ENCODE measurements at places on chromosomes 4 and X.

GRCh38 chrX:78106651-78106986, 2.6 kb downstream of the PGK1 start:
- DNase-seq = no peak

DNA sequence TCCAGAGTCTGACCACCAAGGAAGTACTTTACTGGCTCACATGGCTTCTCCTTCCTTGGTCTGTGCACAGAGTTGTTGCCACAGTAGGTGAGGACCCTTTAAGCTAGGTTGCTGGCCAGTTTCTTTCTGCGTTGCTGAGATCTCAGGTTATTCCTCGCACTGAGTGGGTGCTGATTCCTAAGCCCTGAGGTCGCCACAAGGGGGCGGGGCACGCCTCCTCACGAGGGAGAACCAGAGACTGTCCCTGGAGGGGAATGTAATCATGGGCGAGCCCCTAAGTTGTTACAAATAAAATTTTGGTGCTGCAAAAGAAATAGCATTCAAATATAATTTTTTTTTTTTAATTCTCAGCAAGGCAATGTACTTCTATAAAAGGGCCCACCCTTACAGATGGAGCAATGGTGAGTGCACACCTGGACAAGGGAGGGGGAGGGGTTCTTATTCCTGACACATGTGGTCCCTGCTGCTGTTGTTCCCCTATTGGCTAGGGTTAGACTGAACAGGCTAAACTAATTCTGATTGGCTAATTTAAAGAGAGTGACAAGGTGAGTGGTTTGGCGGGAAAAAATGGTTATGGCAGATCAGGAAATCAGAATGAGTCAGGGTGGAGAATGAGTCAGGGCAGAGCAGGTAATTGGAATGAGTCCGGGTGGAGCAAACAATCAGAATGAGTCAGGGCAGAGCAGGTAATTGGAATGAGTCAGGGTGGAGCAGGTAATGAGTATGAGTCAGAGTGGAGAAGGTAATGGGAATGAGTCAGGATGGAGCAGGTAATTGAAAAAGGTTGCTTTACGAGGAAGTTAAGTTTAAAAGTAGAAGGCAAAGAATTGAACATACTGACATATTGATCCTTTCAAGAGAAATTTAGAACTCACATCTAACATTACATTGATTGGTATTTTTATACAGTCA, 107.5 kb downstream of the VSIG4 start:
- no peak for DNase-seq

GRCh38 chr4:152081024-152081423, 320.2 kb upstream of the GATB start:
- DNase-seq = no peak

GRCh38 chr4:142549726-142550463, 296.2 kb downstream of the INPP4B start:
- DNase-seq = no peak

DNA sequence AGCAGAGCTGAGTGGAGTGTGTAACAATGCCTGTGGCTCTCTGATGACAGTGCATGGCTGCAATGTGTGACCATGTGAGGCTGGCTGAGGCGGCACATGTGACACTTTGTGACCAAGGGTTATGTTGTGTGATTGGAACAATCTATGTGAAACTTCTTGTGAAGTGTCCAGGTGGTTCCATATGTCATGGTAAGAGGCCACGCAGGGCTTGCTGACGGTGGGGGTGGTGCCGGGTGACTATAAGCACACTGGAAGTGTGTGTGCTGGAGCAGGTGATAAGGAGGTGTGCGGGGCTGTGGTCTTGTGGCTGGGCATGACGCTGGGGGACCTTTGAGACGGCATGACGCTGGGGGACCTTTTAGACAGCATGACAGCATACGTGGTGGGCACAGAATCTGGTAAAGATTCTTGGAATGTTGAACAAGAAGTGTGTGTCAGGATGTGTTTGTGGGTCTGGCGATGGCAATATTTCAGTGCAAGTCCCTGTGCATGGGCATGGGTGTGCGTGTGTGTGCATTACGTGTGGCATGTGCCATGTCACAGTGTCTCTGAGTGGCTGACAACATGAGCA, 7.4 kb upstream of the HDAC6 start:
- DNase-seq = no peak

GRCh38 chr4:187088070-187088799, 364.6 kb upstream of the FAT1 start:
- DNase-seq = no peak

DNA sequence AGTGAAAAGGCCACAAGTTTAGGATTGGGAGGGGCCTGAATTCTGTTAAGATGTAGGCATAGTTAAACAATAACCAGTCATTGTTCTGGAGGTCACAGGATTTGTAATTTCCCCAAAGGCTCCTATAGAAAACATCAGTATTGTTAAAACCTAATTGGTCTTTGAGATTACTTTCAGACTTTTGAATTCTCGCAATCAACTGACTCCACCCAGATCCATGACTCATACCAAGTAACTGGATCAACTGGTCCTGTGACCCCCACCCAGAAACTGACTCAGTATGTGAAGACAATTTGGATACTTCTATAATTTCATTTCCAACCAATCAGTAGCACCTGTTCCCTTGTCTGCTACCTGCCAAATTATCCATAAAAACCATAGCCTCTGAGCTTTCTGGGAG, 28.4 kb downstream of the MAGEB16 start:
- no peak for DNase-seq

GRCh38 chr4:88130544-88131305, 27.7 kb downstream of the ABCG2 start:
- no peak for DNase-seq

GRCh38 chr4:56426273-56426672, 9.1 kb downstream of the PPAT start:
- no peak for DNase-seq

GRCh38 chr4:143240939-143241679, 56.4 kb downstream of the USP38 start:
- no peak for DNase-seq

DNA sequence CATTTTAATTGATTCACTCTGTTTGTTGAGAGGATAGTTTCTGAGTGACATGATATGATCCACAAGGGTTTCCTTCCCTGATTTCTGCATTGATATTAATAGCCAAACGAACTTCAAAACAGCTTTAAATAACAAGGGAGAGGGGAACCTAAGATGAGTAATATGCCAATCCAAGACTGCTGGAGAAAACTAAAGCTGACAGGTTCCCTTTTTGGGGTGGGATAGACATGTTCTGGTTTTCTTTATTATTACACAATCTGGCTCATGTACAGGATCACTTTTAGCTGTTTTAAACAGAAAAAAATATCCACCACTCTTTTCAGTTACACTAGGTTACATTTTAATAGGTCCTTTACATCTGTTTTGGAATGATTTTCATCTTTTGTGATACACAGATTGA, 182.2 kb downstream of the AR start:
- DNase-seq = no peak

- no peak for DNase-seq
These were observed 50.5 kb downstream of the F9 start for GRCh38 chrX:139581068-139581467.

GRCh38 chrX:75156531-75156945, 455 bp upstream of the ABCB7 start:
- DNase-seq = no peak

DNA sequence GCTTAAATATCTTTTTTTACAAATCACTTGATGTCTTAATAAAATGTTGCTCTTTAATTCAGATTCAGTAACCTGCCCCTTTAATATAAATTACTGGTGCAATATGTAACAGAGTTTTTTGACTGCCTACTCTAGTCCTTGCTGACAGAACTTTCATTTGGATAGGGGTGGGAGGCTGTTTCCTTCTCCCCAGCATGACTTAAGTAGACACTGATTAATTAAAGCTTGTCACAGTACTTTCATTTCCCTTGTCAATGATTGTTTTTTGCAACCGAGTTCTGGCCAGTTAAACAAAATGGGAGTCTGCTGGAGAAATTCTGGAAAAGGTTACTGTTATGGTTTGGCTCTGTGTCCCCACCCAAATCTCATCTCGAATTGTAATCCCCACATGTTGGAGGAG, 37.3 kb upstream of the BBS12 start:
- DNase-seq = no peak

GRCh38 chr4:163680386-163681098, 186.1 kb downstream of the TMA16 start:
- no peak for DNase-seq

- DNase-seq = no peak
These were observed 103.6 kb downstream of the UCHL1 start for GRCh38 chr4:41360214-41360920.

GRCh38 chrX:71393919-71394318, 27.8 kb downstream of the TAF1 start:
- no peak for DNase-seq

DNA sequence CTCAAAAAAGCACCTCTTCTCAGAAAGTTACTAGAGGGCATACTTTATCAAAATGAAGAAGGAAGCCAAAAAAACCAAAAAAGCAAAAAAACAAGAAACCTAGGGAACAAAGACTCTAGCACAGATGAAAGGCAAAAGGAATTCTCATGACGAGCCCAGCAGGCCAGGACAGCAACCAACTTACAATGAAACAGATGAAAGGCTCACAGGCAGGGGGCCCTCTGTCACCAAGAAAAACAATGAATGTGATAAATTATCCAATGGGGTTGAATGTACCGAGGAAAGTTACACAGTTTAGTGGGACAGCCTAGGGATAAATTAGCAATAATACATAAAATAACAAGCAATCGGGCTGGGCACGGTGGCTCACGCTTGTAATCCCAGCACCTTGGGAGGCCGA, 79.0 kb downstream of the GPR82 start:
- no peak for DNase-seq

DNA sequence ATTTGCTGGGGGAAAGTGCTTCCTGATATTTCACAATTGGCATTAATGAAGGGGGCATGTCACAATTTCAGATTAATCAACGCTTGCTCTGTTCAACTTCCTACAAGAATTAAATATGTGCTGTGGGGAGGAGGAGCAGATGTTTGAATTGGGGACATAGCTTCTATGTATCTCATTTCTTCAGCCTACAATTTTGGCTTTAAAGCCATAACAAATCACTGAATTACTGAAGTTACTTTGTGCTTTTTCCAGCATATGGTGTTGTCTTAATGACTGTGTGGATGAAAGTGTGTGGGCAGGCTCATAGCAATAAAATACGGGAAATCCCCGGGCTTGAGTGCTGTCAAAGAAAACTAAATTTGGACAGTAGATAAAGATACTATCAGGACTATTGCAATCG, 813 bp downstream of the TLR7 start:
- no peak for DNase-seq
